Kidney epithelial cell (primary cell): ENCODE measurements at places on chromosomes 3 and 15. TPM values are rescaled to one million over a fixed set of nuclear protein-coding genes. Genes with fewer than 3 reads are reported as not detected.

KNG1 gene
- total RNA-seq, result not detected in 2 replicates

GHSR gene
- total RNA-seq, result not detected in 2 replicates

RIOX2 gene
- 21.5 and 22.0 TPM in 2 replicates for total RNA-seq

HYAL1 gene
- total RNA-seq, result 0.14 TPM in 1 of 2 replicates, not detected in the other

QRICH1 gene
- total RNA-seq, result 56.0 and 75.6 TPM in 2 replicates

DNA sequence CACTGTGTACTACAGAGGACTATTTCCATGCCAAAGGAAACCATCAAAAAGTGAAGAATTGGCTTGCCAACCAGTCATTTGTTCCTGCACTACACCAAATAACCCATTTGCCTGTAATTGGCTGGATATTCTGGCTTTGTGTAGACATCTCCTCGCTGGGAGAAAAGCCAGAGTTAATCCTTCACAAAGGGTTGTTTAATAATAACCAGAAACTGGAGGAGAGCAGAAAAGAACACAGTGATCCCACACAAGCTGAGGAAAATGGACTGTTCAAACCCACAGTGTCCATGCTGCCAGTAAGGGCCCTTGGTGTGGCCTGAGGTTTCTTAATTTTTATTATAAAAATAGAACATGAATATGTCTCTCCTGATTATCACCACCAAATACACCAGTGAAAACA lies 294.0 kb downstream of the RORA start:
- no peak for DNase-seq

DNA sequence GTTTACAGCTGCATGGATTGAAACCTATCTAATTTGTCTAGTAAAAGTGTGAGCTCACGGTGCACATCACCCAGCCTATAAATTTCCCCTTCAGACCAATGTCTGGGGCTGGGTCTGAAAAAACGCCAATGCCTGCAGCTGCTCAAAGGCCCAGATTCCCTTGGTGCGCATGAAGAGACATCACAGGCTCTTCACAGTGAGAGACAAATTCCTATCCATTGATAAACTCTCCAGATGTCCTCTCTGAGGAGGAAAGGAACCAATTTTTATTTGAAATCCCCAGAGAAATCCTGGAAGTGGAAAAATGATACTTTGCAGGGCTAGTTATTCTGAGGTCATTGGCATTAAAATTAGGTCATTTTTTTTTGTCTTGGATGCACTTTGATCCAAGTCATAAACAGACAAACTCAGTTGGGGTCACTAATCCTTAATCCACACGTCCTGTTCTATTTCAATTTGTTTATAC lies 360.5 kb downstream of the EPHA3 start:
- no peak for DNase-seq

DNA sequence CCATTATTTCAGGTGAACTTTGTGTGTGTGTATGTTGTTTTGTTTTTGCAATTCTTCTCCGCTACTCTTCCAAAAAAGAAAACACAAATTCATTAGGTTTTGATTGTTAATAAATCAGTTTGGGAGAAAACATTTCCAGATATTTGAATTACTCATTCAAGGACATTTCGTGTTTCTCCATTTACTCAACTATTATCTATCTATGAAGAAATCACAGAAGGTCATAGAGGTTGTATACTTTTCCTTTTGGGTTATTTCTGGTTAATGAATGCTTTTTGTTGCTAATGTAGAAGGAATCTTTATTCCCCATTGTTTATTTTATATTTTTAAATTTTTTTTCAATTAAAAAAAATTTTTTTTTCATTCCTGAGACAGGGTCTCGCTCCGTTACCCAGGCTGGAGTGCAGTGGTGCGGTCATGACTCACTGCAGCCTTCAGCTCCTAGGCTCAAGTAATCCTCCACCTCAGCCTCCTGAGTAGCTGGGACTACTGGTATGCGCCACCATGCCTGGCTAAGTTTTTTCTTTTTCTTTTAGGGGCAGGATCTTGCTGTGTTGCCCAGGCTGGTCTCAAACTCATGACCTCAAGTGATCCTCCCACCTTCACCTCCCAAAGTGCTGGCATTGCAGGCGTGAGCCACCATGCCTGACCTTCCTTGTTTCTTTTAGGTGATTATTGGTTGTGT lies 28.4 kb downstream of the IGF1R start:
- no peak for DNase-seq

- no peak for DNase-seq
Observed at GRCh38 chr3:25094932-25095685, 333.0 kb upstream of the RARB start.
